Type B pancreatic cell (in vitro differentiated cells): ENCODE measurements at places on chromosomes 5 and 9.

GRCh38 chr5:3809455-3809854 lies 213.8 kb downstream of the IRX1 start:
- no peaks in the 10 kb centered on the region for H3K36me3 ChIP-seq
- H3K27ac ChIP-seq, result no peak overlapping the region
- no peaks in the 10 kb centered on the region for H3K4me1 ChIP-seq

- H3K4me1 ChIP-seq, result peaks cover 2% of the 10 kb centered on the region
- H3K27me3 ChIP-seq, result peaks cover 42% of the 10 kb centered on the region
- H3K27ac ChIP-seq, result no peak overlapping the region
- no peaks in the 10 kb centered on the region for H3K36me3 ChIP-seq
Observed at GRCh38 chr5:2191972-2192371, 309.2 kb upstream of the IRX4 start.

- no peaks in the 10 kb centered on the region for H3K27me3 ChIP-seq
- peak overlapping the region; percentile 41 for H3K4me3 ChIP-seq
- no peak for DNase-seq
Observed at GRCh38 chr9:127805620-127806019, 2.9 kb downstream of the FPGS start.

DNA sequence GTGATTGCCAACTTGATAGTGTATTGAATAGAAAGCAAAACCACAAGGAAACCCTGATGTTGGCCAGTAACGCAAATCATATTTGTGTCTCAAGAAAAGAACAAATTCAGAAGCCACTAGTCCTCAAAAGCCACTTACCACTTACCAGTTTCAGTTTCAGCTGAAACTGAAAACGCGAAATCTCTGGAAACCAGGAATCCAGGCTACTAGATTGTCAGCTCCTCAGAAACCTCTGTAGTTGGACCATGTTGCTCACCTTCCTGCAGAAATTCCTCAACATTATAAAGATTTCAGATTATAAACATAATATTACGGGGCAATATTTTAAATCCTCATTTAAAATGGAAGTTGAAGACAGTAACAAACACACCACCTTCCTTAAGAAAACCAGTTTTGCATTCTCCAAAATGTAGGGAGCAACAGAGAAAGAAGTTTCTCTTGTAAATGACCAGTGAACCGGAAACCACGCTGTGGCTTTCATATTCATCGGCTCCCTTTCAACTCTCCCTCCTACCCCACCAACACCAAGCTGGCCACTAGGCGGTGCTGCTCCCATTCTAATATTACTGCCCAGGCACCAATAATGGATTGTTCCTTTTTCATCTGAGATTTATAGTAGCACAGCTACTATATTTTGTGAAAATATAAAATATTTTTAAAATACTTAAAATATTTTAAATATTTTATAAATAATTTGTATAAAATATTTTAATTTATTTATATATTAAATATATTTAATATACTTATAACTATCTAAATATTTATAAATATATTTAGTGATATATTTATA lies 8.7 kb upstream of the TMED7 start:
- no peaks in the 10 kb centered on the region for H3K27me3 ChIP-seq
- H3K4me3 ChIP-seq, result peak overlapping the region; percentile 74
- DNase-seq, result peak; percentile 81
- H3K4me1 ChIP-seq, result peaks cover 5% of the 10 kb centered on the region
- H3K36me3 ChIP-seq, result no peaks in the 10 kb centered on the region

DNA sequence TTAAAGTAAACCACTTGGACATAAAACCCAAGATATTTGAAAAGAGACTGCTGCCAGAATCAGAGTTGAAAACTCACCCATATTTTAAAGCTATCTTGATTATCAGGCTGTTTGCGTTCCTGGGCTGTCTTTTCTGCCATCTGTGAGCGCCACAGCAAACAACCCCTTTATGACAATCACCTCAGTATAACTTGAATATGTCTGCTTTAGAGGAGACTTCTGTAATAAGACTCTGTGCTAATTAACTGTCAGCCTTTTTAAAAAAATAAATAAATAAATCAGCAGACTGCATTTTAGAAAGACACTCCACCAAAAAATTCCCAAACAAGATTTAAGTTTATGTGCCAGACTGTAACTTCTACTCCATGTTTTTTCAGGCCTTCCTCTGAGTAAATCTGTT lies 375.7 kb upstream of the CCNH start:
- H3K4me3 ChIP-seq, result no peak overlapping the region
- no peak for DNase-seq
- no peaks in the 10 kb centered on the region for H3K4me1 ChIP-seq
- no peak overlapping the region for H3K27ac ChIP-seq
- peaks cover 33% of the 10 kb centered on the region for H3K27me3 ChIP-seq
- H3K36me3 ChIP-seq, result no peaks in the 10 kb centered on the region

GRCh38 chr5:145858959-145859358 lies 13.9 kb downstream of the GRXCR2 start:
- H3K27me3 ChIP-seq, result peaks cover 5% of the 10 kb centered on the region
- peaks cover 22% of the 10 kb centered on the region for H3K4me1 ChIP-seq
- no peaks in the 10 kb centered on the region for H3K36me3 ChIP-seq
- no peak overlapping the region for H3K4me3 ChIP-seq
- no peak for DNase-seq
- no peak overlapping the region for H3K27ac ChIP-seq

DNA sequence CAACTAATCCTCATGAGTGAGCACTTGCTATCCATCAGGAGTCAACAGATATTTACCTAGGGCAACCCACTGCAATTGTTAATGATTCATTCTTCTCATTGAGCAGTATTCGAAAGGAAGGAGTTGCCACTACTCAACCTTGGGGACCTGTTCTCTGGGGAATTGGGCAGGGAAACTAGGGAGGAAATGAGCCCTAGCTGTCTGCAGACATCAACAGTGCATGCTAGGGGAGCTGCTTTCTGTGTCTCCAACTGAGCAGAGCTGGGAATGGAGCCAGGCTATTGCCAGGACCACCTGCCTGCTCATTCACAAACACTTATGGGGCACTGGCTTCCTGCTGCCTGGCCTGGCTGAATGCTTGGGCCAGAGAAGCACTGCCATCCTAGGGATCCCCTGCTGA lies 183.4 kb downstream of the TMEM38B start:
- no peak overlapping the region for H3K27ac ChIP-seq
- no peaks in the 10 kb centered on the region for H3K36me3 ChIP-seq
- no peak for DNase-seq
- no peak overlapping the region for H3K4me3 ChIP-seq

DNA sequence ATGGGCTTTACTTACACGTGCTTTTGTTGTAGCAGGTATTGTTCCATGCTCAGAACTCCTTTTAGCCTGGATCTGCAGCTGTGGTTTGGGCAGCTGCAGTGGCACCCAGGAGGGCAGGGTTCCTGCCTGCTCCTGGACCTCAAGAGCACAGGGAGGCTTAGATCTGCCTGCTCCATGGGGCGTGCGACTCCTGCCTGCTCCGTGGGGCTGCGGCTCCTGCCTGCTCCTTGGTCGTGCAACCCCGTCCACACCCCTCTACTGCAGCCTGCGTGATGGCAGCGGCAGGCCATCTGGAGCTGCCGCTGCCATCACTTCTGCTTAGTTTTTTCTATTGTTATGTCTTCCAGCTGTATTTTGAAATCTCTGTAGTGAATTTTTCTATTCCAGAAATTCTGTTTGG lies 11.7 kb upstream of the UGT3A2 start:
- no peak overlapping the region for H3K4me3 ChIP-seq
- no peak for DNase-seq
- H3K36me3 ChIP-seq, result no peaks in the 10 kb centered on the region
- no peaks in the 10 kb centered on the region for H3K4me1 ChIP-seq
- peaks cover 7% of the 10 kb centered on the region for H3K27me3 ChIP-seq

GRCh38 chr5:141529002-141529401 lies 40.1 kb downstream of the PCDHGC5 start:
- peak overlapping the region; percentile 4 for H3K27ac ChIP-seq
- H3K4me3 ChIP-seq, result no peak overlapping the region

DNA sequence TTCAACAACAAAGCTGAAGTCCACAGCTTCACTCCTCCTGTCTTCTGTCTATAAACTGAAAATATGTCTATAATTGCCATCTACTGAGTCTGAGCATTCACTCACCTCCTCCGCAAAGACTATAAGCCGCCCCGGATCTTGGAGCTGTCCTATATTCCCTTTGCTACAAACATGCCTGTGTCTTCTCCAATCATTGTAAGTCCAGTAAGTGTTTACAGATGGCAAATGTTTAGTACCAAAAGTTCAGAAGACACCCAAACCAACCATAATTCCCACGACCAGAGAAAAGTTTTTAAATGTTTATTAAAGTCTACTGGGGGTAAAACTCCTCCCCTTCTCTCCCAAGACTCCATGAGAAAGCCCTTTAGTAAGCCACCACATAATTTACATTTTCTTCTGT lies 80.9 kb downstream of the EBF1 start:
- peaks cover 13% of the 10 kb centered on the region for H3K27me3 ChIP-seq
- H3K4me1 ChIP-seq, result peaks cover 44% of the 10 kb centered on the region
- H3K27ac ChIP-seq, result no peak overlapping the region
- DNase-seq, result no peak

DNA sequence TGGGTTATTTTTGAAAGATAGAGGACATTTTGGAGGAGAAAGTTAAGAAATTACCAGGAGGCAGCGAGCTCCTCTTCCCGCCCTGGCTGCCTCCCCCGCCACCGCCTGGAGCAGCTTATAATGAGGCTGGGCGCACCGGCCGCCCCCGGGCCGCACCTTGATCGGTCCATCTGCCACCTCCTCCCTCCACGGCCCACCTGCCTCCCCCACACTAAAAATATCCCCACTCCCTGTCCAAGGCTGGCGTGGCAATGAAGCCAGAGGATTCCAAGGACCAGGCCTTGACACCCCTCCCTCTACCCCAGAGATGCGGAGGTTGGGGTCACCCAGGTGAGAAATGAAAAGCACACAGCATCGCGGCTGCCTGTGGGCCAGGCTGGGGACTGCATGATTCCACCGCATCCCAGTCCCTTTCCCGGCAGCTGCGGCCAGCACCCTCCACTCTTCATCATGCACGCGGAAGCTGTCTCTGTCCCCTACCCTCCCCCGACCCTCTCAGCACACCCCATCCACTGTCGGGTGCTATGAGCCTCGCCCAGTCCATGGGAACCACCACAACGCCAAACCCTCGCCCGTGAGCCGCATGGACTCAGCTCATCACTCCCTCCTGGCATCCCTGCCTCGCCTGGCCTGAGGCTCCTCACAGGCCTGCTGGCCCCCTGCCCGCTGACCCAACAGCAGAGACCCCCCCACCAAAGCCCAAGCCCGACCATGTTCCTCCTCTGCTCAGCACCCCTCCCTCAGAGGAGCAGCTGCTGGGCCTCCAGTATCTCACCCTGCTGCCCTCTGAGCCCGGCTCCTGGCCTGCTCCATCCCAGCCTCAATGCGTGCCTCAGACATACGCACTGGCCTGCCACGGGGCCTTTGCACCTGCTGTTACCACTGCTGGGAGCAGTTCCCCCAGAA lies 50.0 kb downstream of the SARDH start:
- no peak overlapping the region for H3K27ac ChIP-seq
- peaks cover 24% of the 10 kb centered on the region for H3K4me1 ChIP-seq
- DNase-seq, result no peak
- H3K27me3 ChIP-seq, result no peaks in the 10 kb centered on the region
- no peaks in the 10 kb centered on the region for H3K36me3 ChIP-seq
- H3K4me3 ChIP-seq, result no peak overlapping the region

GRCh38 chr5:56330167-56330566 lies 97.0 kb upstream of the ANKRD55 start:
- peaks cover 39% of the 10 kb centered on the region for H3K4me1 ChIP-seq
- H3K36me3 ChIP-seq, result peaks cover 4% of the 10 kb centered on the region
- no peak for DNase-seq
- H3K27me3 ChIP-seq, result no peaks in the 10 kb centered on the region
- H3K27ac ChIP-seq, result peak overlapping the region; percentile 57

- H3K4me3 ChIP-seq, result peak overlapping the region; percentile 10
- no peaks in the 10 kb centered on the region for H3K27me3 ChIP-seq
- H3K4me1 ChIP-seq, result peaks cover 24% of the 10 kb centered on the region
- no peak for DNase-seq
Observed at GRCh38 chr9:69097064-69097463, 61.5 kb downstream of the FXN start.

DNA sequence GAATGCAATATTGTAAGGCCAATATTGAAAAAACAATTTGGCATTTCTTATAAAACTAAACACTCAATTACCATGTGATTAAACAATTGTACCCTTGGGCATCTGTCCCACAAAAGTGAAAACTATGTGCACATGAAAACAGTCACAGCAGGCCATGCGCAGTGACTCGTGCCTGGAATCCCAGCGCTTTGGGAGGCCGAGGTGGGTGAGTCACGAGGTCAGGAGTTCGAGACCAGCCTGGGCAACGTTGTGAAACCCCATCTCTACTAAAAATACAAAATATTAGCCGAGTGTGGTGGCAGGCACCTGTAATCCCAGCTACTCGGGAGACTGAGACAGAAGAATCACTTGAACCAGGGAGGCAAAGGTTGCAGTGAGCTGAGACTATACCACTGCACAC lies 343.7 kb downstream of the DMRTA1 start:
- no peak overlapping the region for H3K4me3 ChIP-seq
- no peak for DNase-seq
- no peaks in the 10 kb centered on the region for H3K27me3 ChIP-seq

- H3K36me3 ChIP-seq, result no peaks in the 10 kb centered on the region
- no peaks in the 10 kb centered on the region for H3K27me3 ChIP-seq
- peaks cover 5% of the 10 kb centered on the region for H3K4me1 ChIP-seq
- H3K27ac ChIP-seq, result no peak overlapping the region
Observed at GRCh38 chr5:78672154-78672553, 23.6 kb upstream of the LHFPL2 start.

GRCh38 chr5:62486672-62487071 lies 74.1 kb downstream of the IPO11 start:
- no peak overlapping the region for H3K27ac ChIP-seq
- DNase-seq, result no peak
- H3K36me3 ChIP-seq, result peaks cover 22% of the 10 kb centered on the region
- no peaks in the 10 kb centered on the region for H3K27me3 ChIP-seq
- H3K4me3 ChIP-seq, result no peak overlapping the region
- no peaks in the 10 kb centered on the region for H3K4me1 ChIP-seq

GRCh38 chr5:63553073-63553472 lies 409.2 kb downstream of the HTR1A start:
- H3K27me3 ChIP-seq, result no peaks in the 10 kb centered on the region
- no peak for DNase-seq
- H3K4me1 ChIP-seq, result no peaks in the 10 kb centered on the region
- H3K36me3 ChIP-seq, result no peaks in the 10 kb centered on the region
- no peak overlapping the region for H3K4me3 ChIP-seq
- no peak overlapping the region for H3K27ac ChIP-seq

GRCh38 chr9:123338710-123339665 lies 17.0 kb upstream of the CRB2 start:
- H3K4me3 ChIP-seq, result no peak overlapping the region
- no peak for DNase-seq
- no peak overlapping the region for H3K27ac ChIP-seq
- no peaks in the 10 kb centered on the region for H3K36me3 ChIP-seq
- H3K4me1 ChIP-seq, result peaks cover 61% of the 10 kb centered on the region

DNA sequence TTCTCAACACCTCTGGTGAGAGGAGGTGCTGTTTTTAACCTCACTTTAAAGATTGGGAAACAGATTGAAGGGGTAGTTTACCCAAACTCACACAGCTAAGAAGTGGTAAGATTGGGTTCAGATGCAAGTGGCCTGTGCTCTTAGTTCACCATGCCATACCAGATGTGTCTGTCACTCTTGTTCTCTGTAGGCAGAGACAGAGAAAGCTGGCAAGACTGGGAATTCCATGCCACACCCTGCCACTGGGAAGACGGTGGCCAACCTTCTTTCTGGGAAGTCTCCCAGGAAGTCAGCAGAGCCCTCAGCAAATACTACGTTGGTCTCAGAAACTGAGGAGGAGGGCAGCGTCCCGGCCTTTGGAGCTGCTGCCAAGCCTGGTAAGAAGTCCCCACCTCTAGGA lies 11.0 kb downstream of the TCOF1 start:
- no peak overlapping the region for H3K27ac ChIP-seq
- peaks cover 12% of the 10 kb centered on the region for H3K36me3 ChIP-seq
- DNase-seq, result no peak
- H3K27me3 ChIP-seq, result no peaks in the 10 kb centered on the region
- no peaks in the 10 kb centered on the region for H3K4me1 ChIP-seq
